Naive B cell (primary cell): ENCODE measurements at places on chromosomes 5 and 9.

GRCh38 chr9:124489222-124489621 lies 18.0 kb downstream of the NR5A1 start:
- DNase-seq = no peak

DNA sequence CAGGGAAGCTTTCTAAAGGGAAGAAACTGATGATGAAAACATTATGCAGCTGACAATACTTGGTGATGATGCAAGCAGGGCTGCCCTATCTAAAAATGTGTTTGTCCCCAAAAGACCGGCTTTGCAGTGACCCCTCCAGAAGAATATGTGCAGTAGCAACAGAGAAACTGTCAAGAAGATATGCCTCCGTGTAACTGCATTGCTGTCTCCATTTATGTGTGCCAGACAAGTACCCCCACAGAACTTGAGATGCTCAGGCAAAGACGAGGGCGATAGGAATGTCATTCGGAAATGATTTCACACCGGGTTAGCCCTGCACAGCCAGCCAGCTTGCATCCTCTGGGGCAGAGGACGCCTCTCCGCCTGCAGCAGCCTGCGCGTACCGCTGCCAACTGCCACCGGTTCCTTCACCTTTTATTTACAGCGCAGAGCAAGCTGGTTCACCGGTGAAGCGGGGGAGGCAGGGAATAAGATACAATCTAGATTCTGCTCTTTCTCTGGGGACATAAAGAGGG lies 2.0 kb downstream of the GABBR2 start:
- DNase-seq = no peak

- no peak for DNase-seq
Observed at GRCh38 chr9:123834218-123834888, 95.6 kb downstream of the DENND1A start.

DNA sequence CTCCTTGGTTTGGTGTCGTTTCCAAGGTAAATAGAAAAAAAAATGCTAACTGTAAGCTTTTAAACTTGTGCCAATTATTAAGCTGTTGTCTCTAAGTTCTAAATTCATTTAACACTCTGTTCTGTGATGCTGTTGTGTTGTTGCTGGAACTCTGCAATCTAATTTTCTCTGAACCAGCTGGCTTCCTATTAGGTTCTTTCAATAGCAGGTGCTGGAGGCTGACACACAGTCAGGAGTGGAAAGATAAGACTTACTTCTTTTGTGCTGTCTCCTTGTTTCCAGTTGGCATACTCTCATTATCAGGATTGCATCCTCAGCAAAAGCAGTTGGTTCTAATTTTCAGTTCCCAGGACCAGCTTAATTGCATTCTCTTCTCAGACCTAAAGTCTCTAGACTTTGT lies 1252.6 kb upstream of the NUDT12 start:
- no peak for DNase-seq
